ENCODE measurements at places on chromosomes 6 and 20.

DNA sequence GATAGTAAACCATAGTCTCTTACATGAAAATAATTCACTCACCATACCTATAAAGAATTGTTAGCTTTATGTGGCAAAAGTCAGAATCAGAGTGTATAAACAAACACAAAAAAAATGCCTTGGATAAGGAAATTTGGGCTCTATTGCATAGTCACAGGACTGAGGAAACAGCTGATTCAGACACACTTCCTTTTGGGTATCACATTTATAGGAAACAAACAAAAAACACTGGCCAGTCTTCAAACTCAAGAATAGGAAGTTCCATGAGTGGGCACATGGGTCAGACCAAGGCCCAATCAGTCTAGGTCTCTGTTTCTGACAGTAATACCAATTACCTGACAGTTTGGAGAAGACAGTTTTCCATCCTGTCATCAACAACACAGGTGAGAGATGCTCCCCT is 8.0 kb downstream of the SLC18B1 start:
- no peak for DNase-seq

GRCh38 chr6:34052071-34052825 is 93.6 kb downstream of the GRM4 start:
- DNase-seq: no peak

DNA sequence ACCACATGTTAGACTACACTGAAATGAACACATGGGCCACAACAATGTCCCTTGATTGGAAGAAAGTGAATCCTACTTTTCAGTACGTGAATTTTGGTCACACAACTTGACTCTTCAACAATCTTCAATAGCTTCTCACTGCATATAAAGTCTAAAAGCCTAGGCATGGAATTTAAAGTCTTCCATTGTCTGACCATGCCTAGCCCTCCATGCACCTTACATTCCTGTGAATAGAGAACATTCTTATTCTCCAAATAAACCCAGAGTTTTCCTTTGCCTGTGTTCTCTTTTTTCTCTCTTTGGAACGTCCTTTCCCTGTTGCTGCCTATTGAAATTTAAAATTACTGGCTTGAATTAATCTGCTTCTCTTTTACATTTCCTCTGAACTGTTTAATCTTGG is 207.5 kb downstream of the ASCC3 start:
- no peak for DNase-seq

DNA sequence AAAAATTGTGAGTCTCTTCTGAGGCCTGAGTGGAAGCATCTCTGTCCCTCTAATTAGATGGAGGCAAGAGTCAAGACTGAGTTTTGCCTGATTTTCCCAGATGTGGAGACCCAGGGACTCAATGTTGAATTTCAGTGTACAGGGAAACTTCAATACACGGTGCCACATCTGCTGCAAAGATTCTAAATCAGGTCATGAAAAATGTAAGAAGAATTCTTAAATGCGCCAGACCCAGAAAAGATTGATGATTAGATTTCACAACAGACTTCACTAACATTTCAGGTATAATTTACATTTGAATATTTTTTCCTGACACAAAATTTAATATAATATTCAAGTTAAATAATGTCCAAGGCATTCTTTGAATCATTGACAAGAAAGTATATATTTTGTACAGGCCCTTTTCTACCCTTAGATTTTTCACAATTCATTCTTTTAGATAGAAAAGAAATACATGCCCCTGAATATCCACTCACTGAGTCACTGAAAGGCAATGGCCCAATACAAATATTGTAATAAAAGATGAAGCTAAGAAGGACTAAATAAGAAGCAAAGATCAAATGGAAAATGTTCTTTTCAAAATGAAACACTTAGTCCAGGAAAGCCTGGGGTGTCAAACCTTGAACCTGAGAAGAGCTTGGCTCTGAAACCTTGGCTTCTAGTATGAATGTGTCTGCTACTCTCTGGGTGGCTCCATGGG is 18.2 kb upstream of the HDGFL1 start:
- no peak for DNase-seq

DNA sequence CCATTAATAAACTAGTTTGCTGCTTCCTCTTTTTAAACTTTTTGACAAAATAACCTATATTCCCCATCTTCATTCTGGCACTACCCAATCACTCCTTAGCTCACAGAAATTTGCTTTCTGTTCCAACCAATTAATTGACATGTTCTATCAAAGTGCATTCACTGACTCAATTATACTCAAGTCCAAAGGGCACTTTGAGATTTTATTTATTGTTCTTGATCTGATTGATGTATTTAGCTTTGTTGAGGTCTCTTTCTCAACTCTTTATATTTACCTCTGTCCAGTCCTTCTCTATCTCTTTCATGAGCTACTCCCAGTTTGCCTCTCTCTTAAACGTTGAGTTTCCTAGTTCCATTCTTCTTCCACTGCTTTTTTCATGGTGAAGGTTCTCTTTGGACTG is 104.4 kb upstream of the TENT5A start:
- no peak for DNase-seq

- DNase-seq: no peak
Measured at GRCh38 chr6:71459162-71459561, 170.6 kb downstream of the OGFRL1 start.

- DNase-seq: no peak
Measured at GRCh38 chr6:53333439-53334408, 15.0 kb downstream of the ELOVL5 start.

- DNase-seq: no peak
Measured at GRCh38 chr20:63052571-63053431, 46.0 kb upstream of the BHLHE23 start.

GRCh38 chr6:3311826-3312225 is 53.1 kb downstream of the PSMG4 start:
- DNase-seq: no peak

- DNase-seq: no peak
Measured at GRCh38 chr6:27031302-27031701, 216.2 kb upstream of the PRSS16 start.

DNA sequence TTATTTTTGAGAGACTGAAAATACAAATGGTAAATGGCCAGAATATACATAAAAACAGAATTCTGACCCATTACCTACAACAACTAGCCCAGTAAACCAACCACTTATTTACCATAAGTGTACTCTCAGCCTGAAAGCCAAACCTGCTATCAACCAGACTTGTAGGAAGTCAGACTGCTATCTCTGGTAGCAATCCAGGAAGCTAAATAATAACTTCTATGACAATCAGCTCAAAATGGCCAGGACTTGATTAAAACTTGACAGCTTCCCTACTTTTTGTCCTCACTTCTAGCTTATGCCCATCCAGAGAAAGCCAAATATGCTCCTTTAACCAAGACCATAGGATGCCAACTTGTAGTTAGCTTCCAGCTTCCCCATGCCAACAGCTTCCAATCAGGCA is 4.7 kb upstream of the WTAP start:
- DNase-seq: no peak

DNA sequence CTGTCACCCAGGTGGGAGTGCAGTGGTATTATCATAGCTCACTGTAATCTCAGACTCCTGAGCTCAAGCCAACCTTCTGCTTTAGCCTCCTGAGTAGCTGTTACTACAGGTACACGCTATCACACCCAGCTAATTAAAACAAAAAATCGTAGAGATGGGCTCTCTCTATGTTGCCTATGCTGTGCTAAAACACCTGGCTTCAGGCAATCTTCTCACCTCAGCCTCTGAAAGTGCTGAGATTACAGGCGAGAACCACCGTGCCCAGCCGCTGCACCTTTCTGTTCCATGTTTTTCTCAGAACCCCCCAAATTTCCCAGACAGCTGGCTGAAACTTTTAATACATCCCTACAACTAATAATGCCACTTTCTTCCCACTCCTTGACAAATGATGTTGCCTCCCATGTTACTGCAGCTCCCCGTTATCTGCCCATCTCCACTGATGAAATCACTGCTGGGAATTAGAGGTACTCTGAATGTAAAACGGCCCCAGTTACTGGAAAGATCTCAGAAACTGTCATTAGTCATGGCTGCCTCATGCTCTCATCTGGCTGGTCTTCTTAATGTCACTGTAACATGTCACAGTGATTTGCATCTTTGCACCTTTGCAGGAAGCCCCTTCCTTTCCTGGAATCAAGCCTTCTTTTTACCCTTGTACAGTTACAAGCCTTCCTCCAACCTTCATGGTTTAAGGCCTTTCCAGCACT is 697.5 kb downstream of the PRKN start:
- DNase-seq: no peak

DNA sequence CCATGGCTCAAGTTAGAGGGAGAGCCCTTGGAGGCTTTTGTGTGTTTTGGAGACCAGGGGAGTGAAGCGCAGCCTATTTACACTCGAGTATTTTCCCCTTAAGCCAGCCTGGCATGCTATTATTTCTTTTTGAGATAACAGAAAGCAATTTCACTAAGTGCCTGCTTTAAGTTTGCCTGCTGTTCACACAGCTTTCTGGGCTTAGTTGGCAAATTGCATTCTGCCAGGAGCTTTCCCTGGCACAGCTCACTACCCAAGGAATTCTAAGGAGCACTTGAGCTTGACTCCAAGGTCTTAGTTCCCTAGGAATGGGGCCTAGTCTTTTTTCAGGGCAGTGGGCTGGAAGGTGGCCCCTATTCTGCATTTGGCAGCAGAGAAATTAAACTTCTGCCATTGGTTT is 19.0 kb upstream of the ASXL1 start:
- no peak for DNase-seq

DNA sequence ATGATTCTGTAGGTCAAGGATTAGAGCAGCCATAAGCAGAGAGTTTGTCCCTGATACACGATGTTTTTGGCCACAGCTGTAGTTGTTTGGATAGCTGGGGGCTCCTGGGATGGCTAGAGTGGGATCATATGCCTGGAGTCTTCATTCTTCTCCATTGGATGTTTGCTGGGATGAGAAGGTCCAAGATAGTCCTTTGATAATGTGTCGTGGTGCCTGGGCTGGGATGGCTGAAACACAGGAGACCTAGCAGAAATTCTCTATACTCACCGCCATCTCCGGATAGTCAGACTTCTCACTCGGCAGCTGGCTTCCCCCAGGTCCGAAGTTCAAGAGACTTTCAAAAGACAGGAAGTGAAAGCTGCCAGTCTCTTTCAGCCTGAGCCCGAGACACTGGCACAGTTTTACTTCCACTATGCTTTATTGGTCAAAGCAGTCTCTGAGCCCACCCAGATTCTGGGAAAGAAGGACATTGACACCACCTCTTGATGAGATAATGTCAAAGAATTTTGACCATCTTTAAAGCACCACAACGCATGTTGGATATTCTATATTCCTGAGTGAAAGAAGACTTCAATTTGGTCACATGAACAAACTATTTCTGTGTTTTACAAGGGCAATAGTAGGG is 16.0 kb downstream of the MARCKS start:
- no peak for DNase-seq

- no peak for DNase-seq
Measured at GRCh38 chr6:87922196-87922946, 125.3 kb upstream of the SPACA1 start.

DNA sequence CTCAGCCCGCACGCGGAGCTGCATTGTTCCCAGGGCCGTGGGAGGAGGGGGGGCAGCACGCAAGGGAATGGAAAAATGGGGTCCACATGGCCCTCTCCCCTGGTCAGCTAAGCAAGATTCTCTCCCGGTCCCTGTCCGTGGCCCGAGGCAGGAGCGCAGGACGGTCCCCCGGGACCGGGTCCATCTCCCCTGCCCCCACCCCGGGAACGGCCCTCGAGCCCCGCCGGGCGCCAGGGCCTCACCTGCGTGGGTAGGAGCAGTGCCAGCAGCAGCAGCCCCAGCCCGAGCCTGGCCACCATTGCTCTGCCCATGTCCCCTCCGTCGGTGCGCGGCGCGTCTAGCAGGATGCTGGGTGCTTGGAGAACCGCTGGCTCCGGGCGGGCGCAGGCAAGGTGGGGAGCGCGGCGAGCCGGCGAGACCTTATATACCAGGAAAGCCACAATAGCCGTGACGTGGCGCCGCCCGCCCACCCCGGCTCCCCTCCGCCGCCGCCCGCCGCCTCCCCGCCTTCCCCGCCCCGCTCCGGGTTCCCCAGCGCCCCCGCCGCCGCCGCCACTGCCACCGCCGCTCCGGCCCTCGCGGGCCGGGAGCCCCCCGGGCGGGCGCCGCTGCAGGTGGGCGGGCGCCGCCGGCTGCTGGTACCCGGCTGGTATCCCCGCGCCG is at the start of gene CD24:
TSS of gene CD24 (minus strand) at position 394 of the 663 bp plus-strand sequence. CDS start at position 311, 83 bp downstream.
- no peak for DNase-seq

GRCh38 chr20:13418263-13419229 is 197.5 kb downstream of the ISM1 start:
- no peak for DNase-seq

GRCh38 chr6:143754204-143754603 is 76.4 kb downstream of the PHACTR2 start:
- DNase-seq: no peak

DNA sequence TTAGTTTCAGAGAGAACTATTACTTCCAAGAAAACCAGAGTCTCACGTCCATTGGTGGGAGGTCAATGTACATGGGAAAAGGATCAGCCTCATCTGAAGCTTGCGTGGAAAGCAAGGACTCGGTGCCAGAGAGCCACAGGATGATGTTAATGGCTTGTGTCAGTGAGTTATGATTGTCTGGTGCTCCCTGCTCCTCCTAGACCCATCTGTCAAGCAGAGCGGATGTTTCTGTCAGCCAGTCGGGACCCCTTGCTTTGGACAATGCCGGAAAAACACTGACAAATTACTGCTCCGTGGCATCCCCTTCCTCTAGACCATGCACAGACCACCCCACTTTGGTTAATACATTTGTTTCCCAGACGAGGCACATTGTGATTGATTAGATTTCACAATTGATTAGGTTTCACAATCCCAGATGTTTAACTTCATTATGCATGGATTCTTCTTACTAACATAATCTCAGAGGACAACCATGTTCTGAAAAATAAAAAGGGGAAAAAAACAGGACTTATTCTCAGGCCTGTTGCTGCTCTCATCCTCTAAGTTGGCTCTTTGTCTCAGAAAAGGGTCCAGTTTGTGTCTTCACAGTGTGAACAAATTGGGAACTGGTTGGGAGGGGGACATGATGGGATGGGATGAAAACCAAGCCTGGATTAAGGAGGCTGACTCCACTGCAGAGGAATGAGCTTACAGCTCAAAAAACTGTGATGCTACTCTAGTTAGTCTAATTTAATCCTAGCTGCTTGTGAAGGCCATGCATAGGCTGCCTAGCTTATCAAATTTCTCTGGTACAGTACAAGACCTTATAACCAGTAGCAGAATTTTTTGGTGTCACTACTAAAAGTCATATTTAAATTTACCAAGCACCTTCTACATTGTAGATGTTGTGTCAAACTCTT is 51.9 kb downstream of the UNC5CL start:
- DNase-seq: no peak

DNA sequence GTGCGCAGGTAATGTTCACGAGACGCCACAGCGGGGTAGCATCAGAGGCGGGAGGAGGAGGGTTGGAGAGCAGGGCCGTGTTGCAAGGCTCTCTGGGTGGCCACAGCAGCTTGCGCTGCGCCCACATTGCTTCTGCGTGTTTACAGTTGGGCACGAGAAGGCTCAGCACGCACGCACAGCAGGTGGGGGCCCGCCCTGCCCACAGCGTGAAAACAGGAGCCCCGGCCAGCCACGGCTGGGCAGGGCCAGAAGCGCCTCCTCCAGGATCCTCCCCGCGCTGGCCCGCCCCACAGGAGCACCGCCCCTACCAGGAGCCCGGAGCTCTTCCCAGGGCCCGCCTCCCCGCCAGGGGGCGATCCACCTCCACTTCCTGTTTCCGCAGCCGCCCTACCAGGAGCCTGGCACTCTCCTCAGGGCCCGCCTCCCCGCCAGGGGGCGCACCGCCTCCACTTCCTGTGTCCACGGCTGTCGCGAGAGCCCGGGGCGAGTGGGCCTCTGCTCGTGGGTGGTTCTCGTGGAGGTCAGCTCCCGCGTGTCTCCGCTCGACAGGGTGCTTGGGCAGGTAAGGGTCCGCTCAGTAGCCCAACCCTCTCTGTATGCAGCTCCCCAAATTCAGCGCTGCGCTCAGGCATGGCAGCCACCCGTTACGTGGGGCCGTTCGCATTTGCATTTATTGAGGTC is at the start of gene FAM50B:
TSS of gene FAM50B (plus strand) at position 449 of the 681 bp plus-strand sequence. CDS start 439 bp downstream, outside the sequence.
- no peak for DNase-seq

All from urothelium cell line (cell line).